ENCODE measurements at places on chromosomes 1 and 21. TPM values are rescaled to one million over a fixed set of nuclear protein-coding genes. Genes with fewer than 3 reads are reported as not detected.

DNA sequence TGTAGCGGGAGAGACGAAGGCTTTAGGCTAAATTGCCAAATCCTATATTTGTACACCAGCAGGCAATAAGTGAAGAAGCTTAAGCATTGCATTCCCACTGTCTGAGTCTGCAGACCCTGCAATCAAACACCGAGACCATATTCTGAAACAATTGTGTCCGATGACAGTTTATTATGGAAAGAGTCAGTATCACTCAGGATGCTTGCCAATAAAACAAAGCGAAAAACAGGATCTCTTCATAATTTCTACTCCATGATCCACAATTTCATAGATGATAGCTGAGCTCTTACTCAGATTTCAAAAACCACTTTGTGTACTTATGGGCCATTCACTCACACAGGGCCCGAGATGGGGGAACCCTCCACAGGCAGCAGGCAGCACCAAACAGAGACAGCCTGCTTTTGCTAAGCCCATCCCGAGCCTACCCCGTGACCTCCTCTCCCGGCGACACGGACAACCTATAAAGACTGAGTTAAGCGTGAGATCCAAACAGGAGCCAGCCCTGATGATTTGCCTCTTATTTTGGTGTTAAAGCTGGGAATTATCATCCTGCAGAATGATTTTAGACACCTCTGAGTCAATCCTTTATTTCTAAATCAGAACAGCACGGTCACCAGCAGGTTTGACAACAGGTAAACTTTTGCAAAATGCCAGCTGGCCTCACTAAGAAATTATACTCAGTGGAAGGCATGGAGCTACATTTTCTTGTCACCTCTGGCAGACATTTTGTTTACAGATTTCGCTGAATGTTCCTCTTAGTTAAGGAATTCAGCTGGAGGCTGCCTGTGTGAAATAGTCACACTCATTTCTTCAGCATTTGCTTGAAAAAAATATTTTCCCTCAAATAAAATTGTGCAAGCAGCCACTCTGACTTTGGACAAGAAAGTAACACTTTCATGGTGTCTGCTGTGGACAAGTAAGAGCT, 212.4 kb downstream of the GPATCH2 start:
- no peak for ATAC-seq

DNA sequence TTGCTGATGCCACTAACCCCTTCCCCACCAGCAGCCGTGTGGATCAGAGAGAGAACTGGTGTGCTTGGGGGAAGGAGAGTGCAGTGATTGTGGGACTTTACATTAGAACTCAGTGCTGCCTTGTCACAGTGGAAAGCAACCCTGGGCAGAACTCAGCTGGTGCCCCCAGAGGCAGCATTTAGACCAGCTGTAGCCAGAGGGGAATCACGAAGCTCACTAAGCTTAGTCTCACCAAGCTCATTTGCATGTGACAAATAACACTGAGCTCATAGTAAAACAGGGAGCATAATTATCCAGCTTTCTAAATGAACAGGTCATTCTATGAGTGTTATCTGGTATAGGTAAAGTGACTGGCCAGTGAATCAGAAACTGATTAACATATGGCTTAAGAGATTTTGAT, 9.8 kb upstream of the SMAP2 start:
- ATAC-seq, result peak; percentile 42

DNA sequence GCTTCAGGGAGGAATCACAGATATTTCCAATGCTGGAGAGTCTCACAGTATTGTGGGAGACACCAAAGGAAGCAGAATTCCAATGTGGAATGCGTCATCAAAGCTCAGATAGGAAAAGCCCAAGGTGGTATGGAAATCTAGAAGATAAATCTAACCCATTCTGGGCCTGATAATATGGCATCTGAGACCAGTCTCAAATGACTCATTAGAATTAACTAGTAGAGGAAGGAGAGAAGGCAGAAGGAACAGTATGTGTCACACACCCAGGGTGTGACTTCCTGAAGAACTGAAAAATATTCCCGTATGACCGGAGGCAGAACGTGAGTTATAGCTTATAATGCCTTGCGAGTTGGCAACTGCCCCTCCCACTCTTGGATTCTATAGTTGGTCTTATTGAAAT, 499.2 kb downstream of the PLPP3 start:
- ATAC-seq, result peak; percentile 41

DNA sequence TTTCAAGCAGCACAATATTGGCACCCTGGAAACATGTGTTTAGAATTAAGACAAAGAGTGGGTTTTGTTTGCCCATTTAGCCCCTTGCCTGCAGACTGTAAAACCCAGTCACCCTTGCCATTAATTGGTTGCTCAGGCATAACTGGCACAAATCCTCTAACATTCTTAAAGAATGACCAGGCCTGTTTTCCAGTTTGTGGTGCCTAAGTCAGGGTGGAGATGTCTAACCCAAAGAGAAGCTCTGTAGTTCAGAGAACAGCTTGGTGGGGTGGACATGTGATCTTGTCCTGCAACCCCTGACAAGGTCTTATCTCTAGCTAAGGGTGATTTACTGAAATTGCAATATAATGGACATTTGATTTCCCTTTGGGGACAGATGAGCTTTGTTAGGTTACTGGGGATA, 8.8 kb upstream of the ANGPTL7 start:
- ATAC-seq, result no peak

DNA sequence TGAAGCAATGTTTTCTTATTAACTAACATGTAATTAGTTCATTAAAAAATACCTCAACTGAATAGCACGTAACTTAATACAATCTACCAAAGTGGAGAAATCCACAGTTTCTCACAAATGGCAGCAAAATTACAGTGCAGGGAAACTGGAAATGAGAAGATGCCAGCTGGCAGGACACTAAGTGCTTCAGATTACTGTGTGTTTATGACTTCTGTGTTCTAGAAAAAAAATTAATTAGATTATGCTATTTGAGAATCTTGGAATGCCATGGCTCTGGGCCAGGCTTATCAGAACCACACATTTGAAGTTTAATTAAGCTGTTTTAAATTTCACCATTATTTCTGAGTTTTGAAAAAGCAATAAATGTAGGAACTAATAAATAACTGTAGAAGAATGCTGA, 357.6 kb downstream of the TGFB2 start:
- ATAC-seq, result no peak

DNA sequence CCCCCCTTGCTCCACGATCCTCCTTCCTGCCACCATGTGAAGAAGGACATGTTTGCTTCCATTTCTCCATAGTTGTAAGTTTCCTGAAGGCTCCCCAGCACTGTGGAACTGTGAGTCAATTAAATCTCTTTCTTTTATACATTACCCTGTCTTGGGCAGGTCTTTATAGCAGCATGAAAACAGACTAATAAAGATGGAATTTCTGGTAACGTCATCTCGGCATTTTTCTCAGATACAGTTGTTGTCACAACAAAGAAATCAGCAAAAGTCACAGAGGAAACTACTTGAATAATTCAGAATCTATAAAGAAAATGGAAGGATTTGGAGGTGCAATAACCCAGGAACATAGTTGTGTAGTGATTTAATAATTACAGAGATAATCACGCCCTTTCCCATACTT, 4.4 kb downstream of the APCS start:
- no peak for ATAC-seq

DNA sequence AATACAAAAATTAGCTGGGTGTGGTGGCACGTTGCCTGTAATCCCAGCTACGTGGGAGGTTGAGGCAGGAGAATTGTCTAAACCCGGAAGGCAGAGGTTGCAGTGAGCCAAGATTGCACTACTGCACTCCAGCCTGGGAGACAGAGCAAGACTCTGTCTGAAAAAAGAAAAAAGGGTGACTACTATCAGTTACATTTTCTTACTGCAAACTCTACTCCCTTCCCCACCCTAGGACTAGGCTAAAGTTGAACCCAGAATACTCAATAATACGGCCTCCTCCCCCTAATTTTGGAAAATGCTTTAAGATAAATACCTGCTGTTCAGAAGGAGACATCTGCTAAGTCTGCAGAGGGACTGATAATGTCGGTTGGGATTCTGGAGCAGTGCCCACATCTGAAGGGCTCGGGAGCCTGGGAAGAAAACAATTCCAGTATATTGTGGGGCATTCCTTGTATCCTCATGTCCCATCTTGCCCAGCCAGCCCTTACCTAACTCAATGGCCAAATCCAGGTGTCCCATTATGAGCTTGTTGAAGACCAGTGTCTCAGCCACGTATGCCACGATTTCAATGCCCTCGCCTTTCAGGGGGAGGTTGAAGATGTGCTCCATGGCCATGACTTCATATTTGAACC, 89.7 kb downstream of the ADCY10 start:
- no peak for ATAC-seq

GRCh38 chr1:3899754-3900149, 320 bp downstream of the C1orf174 start:
- ATAC-seq, result no peak

- ATAC-seq, result no peak
Observed at GRCh38 chr1:222820171-222820712, 5.4 kb downstream of the DISP1 start.

DNA sequence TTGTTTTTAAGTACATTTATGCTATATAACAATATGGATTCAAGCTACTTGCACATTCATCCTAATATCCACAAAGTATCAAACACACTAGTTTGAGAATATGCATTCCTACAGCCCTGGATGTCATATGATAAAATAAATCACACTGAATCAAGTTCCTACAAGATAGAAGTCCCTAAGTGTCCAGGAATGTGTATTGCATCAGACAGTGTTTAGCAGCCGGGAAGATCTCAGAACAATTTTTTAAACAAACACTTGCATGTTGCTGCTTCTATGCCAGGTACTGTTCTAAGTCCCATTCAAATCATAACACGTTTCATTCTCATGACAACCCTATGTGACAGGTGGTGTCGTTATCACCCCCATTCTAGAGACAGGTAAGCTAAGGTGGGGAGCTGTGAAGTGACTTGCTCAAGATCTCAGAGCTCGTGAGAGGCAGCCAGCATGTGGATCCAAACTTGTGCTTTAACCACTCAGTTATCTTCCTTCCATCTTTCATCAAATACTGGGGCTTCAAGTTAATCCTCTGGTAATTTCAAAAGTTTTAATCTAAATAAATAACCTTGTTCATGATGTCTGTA, 68.3 kb upstream of the KIF26B start:
- no peak for ATAC-seq

DNA sequence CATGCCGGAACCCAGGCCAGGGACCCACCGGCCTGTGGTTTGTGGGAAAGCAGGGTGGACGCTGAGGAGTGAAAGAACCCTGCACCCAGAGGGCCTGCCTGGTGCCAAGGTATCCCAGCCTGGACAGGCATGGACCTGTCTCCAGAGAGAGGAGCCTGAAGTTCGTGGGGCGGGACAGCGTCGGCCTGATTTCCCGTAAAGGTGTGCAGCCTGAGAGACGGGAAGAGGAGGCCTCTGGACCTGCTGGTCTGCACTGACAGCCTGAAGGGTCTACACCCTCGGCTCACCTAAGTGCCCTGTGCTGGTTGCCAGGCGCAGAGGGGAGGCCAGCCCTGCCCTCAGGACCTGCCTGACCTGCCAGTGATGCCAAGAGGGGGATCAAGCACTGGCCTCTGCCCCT, 18.5 kb downstream of the CSF1 start:
- ATAC-seq, result no peak

- ATAC-seq, result no peak
Observed at GRCh38 chr1:188089461-188089860, 1260.7 kb downstream of the PLA2G4A start.

- ATAC-seq, result no peak
Observed at GRCh38 chr1:165350840-165351239, 5.7 kb downstream of the LMX1A start.

DNA sequence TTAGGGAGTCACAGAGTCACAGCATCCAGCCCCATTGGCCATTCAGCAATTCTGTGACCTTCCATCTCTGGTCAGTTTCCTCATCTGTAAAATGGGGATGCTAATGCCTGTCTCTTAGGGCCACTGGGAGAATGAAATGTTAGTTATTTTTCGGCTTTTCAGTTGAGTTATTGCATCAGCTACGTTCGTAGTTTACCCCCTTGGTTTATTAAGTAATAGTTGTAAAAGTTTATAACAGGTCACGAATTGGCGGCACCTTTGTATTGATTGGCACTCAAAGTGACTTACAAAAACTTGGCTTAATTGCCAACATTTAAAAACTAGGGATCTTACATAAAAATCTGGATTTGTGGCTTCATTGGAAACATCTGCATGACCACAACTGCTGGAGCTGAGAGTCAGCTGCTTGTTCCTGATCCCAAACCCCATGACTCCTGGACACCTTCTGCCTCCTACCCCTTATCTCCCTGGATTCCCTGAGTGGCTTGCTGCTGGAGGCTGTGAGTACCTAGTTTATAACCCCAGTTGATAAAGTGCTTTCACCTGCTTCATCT, 23.0 kb upstream of the SLC1A7 start:
- ATAC-seq, result no peak

DNA sequence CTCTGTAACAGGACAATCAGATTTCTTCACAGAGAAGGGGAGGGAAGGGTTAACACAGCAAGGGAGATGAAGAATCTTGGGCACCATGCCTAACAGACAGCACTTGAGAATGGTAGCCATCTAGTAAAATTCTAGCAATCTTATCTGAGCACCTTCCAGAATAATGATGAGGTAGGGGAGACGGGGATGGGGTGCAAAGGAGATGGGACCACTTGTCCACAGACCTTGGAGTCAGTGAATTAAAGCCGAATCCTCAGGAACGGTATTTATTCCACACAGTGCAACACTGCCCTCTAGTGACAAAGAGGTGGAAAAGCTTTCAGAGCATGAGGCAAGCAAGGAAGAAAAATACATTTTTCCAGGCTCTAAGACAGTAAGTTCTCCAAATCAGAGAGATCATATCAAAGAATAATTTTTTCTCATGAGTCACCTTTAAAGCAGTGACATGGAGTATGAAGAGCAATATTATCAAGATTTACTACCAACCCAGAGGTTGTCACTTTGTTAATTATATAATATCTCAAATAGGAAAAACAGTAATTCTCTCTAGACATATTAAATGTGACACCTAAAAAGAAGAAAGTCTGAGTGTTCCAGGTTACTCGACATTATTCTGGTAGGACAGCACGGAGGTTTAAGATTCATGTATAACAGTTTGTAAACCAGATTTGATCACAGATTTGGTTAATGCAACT, 43.3 kb upstream of the LPAR3 start:
- ATAC-seq, result peak; percentile 78

DNA sequence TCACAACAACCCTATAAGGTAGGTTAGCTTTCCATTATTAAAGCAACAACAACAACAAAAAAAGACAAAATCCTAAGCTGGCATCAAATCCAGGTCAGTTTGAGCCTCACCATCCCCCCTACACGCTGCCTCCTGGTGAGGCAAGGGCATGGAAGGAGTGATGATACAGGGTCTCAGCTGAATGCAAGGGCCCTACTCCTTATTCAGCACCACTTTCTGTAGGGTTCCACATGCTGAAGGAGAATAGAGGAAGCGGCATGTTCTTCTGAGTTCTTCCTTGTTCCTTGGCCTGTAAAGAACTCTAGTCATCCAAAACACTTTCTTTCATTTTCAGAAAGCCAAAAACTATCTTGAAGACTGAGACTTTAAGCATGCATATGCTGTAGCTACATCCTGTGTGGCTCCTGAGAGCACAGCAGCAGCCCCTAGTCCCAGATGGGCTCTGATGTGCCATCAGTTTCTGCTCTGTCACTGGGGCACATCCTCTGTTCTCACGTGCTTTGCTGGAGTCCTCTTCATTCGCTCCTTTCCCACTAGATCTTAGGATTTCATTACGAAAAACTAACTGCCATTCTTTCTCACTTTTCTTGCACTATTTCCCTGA, 6.2 kb downstream of the ILDR2 start:
- ATAC-seq, result no peak

The NBL1 gene
- 19.4 TPM for total RNA-seq

The CEP85 gene
- total RNA-seq, result 20.7 TPM

The NR0B2 gene
- 0.24 TPM for total RNA-seq

The BTG2 gene
- 30.7 TPM for total RNA-seq

The NT5C1A gene
- not detected for total RNA-seq

The TIPRL gene
- 50.7 TPM for total RNA-seq
